GM18507 (cell line): ENCODE measurements at places on chromosomes 16 and 17.

DNA sequence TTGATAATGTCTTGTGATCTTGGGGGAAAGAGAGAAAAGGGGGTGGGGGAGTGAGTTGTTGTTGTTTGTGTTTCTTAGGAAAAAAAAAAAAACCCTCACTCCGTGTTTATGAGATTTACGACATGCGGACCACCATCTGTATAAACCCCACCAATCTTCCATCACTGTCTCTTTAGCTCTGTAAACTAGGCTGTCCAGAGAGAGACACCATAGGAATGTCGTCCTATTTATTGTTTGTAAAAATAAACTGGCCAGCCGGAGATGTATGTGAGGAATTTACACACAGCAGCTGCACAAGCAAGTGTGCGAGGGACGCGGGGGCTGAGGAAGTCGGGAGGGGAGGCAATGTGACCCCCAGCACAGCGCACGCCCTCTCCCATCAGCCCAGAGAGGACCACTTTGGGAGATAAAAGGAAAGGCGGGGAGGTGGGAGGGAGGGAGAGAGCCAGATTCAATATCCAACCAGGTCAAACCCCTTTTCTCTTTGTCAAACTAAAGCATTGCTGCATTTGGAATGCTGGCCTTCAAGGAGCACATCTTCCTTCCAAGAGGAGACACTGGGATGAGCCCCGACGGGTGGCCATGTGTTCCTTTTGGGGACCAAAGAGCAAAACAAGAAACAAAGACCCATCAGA is 136.2 kb upstream of the SALL1 start:
- no peak for DNase-seq

- no peak for DNase-seq
These were observed 204.8 kb downstream of the MSI2 start for GRCh38 chr17:57461082-57461481.

DNA sequence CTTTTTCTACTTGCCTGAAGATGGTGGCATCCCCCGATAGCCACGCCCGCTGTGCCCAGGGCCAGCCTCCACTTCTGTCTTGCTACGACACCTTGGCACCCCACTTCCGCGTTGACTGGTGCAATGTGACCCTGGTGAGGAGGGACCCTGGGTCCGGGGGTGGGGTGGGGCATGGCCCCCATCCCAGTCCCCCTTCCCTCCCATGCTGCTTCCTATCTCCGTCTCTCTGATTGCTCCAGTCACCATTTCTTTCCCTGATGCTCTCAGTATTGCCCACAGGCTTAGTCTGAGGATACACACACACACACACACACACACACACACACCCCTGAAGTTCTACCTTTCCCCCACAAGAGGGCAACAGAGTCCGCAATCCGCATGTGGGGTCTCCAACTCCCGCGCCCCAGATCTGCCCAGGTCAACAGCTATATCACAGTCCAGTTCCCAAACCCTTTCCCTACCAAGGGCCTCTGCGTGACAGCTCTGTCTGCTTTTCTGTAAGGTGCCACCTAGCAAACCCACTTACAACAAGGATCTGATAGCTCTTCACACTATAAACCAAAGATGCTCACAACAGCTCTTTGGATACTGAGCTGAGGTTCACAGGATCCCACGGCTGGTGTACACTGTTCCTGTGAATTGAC is 3.4 kb downstream of the SGCA start:
- DNase-seq, result no peak

DNA sequence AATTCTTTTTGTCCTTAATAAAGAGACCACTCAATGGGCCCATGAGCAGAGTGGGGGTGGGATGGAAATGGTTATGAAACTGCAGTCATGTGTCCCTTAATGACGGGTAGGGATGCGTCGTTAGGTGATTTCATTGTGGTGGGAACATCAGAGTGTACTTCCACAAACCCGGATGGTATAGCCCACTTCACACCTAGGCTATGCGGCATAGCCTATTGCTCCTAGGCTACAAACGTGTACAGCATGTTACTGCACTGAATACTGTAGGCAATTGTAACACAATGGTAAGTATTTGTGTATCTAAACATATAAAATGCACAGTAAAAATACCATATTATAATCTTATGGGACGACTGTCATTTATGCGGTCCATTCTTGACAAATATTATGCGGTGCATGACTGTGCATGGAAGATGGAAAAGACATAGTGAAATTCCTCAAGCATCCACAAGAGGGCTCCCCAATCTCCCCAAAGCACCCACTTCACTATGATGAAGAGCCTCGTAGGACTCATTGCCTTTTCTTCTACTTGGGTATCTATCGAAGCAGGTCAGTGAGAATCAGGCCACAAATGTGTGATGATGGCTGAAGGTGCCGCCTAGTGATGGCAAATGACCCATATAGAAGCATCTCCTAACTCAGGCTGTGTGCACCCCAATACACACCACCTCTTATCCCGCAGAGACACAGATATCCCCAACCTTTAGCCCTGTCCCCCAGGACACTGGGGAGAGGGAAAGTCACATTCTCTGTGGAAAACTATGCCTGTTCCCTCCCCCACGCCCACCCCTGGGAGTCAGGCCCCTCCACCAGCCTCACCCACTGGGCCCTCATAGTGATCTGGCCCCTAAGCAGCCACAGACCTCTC is 43.5 kb downstream of the TBX21 start:
- DNase-seq, result peak; percentile 54

DNA sequence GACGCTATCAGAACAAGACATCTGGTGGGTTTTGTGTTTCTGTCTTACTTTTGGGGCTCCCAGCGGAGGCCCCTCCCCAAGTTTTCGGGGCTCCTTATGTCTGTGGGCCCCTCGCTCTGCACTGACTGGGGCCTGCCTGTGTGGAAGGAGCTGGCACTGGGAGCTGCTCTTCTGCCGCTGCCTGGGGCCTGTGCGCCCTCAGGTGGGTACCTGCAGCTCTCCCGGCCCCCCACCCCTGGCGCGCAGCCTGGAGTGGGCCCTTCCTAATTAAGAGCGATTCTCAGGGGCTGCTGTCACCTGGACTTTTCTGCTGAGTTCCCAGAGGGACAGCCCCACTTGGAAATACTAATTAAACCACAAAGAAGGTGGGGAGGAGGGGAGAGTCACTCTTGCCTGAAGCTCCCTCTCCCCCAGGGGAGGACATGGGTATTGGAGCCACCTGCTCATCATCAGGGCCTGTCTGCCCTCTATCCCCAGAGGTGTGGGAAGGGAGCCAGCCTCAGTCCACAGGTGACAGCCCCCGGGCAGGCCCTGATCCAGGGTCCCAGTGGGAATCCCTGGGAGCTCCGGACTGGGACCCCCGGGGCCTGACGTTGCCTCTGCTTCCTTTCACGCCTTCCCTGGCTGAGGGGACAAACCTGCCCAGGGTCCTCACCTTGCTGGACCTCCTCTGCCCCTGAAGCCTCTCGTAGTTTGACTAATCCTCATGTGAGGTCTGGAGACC is 36.5 kb downstream of the GSE1 start:
- DNase-seq, result no peak

DNA sequence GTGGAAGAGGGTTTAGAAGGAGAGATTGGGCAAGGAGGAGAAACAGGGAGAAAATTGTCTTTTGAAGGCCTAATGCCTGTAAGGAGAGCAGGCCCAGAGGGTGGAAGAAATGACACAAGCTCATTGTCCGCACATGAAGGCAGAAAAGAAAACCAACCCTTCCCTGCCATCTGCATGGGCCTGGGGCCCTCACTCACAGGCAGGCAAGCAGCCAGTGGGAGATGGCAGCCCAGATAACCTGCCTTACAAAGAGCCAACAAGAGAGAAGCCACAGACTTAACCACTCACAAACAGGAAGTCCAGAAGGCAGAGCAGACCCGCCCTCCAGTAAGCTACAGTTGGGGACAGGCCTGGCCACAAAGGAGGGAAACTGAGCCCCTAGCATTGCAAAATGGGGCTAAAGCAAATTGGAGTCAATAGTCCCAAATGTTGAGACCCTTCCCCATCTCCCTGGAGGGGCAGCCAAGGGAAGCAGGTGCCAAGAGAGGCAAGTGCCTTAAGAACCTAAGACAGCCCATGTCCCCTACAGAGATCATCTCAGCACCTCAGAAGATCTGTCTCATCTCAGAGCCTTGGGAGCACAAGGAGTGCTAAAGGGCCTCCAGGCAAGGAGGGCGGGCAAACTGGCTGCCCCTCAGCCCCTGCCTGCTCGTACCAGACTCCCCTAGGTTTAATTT is 7.3 kb upstream of the TSPOAP1 start:
- no peak for DNase-seq

- DNase-seq, result no peak
These were observed 34.7 kb upstream of the DNAJA2 start for GRCh38 chr16:47008174-47008573.
